ENCODE measurements at places on chromosomes 2 and 18. TPM values are rescaled to one million over a fixed set of nuclear protein-coding genes. Genes with fewer than 3 reads are reported as not detected.
A peak's percentile ranks its signal among the peaks of the same experiment; 100 is the strongest.

Gene POTEC
- total RNA-seq, result not detected

Gene TAF4B
- 1.4 TPM for total RNA-seq

DNA sequence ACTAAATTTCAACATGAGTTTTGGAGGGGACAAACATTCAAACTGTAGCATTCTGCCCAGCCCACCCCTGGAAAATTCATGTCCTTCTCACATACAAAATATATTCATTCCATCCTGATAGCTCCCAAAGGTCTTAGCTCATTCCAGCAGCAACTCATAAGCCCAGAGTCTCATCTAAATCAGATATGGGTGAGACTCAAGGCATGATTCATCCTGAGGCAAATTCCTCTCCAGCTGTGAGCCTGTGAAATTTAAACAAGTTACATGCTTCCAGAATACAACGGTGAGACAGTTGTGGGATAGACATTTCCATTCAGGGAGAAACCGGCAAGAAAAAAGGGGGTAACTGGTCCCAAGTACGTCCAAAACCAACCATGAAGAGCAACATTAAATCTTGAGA, 43.5 kb upstream of the FAHD2A start:
- DNase-seq, result peak; percentile 72

DNA sequence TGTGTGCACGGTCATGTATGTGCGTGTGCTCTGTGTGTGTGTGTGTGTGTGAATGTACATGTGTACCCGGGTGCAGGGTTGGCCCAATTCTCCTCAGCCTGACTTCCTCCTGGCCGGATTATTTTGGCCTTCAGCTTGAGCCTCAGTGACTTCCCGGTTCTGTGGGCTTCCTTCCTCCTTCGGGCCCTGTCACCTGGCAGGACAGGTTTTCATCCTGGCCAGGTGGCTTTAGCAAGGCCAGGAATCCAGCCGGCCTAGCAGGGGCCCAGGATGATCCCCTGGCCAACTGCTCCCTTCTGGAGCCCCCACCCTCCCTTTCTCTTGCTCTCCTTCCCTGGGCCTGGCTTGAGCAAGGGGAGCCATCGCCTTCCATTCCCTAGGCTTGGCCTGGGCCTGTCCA, 140.5 kb downstream of the INHBB start:
- no peak for DNase-seq

DNA sequence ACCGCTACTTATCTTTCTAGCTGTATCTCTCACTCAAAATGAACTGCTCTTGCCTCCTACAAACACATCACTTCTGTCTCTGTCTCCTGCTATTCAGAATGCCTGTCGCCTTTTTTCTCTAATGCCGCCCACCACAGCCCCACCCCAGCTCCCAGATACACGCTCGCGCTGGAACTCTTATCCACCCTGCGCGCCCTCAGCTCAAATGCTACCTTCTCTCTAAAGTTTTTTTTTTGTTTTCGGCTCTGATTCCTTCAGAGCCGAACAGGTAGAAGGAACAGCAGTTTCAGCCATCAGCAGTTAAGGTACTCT, 3.9 kb upstream of the SOS1 start:
- DNase-seq, result no peak

DNA sequence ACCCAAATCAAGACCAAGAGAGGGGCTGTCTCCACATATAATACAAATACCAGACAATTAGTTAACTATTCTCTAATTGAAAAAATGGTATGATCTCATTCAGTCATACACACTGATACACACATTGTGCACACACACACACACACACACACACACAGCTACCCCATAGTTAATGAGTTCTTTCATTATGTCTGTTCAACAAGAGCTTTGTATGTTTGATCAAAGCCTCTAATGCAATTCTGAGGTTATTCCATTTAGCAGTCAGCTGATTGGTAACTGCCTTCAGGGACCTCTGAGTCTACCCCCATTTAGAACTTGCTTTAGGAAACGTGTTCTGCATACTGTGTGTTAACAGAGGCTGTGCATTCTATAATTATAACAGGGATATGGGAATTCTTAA, 741.4 kb upstream of the LRRTM4 start:
- no peak for DNase-seq

DNA sequence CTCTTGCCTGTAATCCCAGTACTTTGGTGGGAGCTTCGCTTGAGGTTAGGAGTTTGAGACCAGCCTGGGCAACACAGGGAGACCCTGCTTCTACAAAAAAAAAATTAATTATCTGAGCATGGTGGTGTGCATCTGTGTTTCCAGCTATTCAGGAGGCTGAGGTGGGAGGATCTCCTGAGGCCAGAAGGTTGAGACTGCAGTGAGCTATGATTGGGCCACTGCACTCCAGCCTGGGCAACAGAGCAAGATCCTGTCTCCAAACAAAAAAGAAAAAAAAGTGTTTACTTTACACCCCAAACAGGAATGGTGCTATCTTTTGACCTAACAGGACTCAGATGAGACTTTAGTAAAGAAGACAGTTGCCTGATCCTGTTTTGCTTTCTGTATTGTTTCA, 35.6 kb downstream of the MAL start:
- DNase-seq, result no peak
